Left ventricle myocardium inferior (tissue), 1 donor: ENCODE measurements at places on chromosomes 2 and 18. TPM values are rescaled to one million over a fixed set of nuclear protein-coding genes. Genes with fewer than 3 reads are reported as not detected.
A peak's percentile ranks its signal among the peaks of the same experiment; 100 is the strongest.

DNA sequence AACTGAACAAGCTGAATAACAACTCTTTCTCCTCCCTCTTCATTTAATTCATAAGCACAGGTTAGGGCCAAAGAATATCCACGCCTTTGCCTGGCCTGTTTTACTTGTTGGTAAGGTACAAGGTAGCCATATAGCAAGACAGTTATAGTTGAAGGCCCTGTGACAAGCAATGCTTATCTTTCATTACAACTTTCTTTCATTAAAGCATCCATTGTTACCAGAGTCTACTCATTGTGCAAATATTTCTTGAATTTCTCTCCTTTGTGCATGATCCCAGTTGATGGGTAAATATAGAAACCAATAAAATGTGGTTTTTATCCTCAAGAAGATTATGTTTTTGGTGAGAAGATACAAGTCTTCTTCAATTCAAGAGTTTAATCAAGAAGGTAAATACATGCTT lies 140.2 kb downstream of the UBE2E3 start:
- H3K4me3 ChIP-seq: no peak overlapping the region
- H3K4me1 ChIP-seq: no peaks in the 10 kb centered on the region
- no peak overlapping the region for H3K27ac ChIP-seq
- no peak for DNase-seq

GRCh38 chr2:63544017-63544627 lies 44.2 kb downstream of the WDPCP start:
- DNase-seq: no peak
- H3K27ac ChIP-seq: peak overlapping the region; percentile 3
- H3K4me3 ChIP-seq: no peak overlapping the region
- H3K4me1 ChIP-seq: peaks cover 9% of the 10 kb centered on the region
- H3K36me3 ChIP-seq: no peaks in the 10 kb centered on the region
- no peaks in the 10 kb centered on the region for H3K27me3 ChIP-seq

- H3K4me1 ChIP-seq: peaks cover 26% of the 10 kb centered on the region
- no peak for DNase-seq
- H3K27ac ChIP-seq: no peak overlapping the region
- no peak overlapping the region for H3K4me3 ChIP-seq
- H3K36me3 ChIP-seq: no peaks in the 10 kb centered on the region
- peaks cover 21% of the 10 kb centered on the region for H3K27me3 ChIP-seq
Measured at GRCh38 chr2:238891457-238892203, 43.7 kb downstream of the TWIST2 start.

- no peak for DNase-seq
- H3K27me3 ChIP-seq: no peaks in the 10 kb centered on the region
- no peaks in the 10 kb centered on the region for H3K36me3 ChIP-seq
- no peak overlapping the region for H3K27ac ChIP-seq
- no peak overlapping the region for H3K4me3 ChIP-seq
Measured at GRCh38 chr2:67135208-67135607, 261.9 kb upstream of the ETAA1 start.

GRCh38 chr18:12744103-12744502 lies 41.3 kb downstream of the PSMG2 start:
- no peak for DNase-seq
- H3K4me1 ChIP-seq: no peaks in the 10 kb centered on the region
- no peak overlapping the region for H3K27ac ChIP-seq
- H3K27me3 ChIP-seq: no peaks in the 10 kb centered on the region
- no peaks in the 10 kb centered on the region for H3K36me3 ChIP-seq

DNA sequence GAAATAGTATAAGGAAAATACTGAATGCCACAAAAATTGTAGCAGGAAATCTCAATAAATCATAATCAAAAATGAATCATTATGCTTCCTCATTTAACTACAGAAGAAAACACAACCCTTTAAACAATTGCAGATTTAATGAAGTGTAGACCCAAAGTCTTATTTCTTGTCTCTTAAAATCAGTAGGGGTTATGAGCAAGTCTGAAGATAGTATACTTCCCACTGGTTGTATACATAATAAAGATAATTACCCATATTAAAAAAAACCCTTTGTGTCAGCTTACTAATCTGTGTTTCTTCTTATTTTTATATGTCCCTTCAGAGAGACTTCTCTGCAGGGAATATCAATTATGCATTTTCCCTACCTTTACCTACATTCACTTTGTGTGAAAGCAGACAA lies 504.7 kb downstream of the ERBB4 start:
- no peak for DNase-seq
- H3K4me1 ChIP-seq: no peaks in the 10 kb centered on the region
- H3K36me3 ChIP-seq: no peaks in the 10 kb centered on the region
- no peaks in the 10 kb centered on the region for H3K27me3 ChIP-seq
- no peak overlapping the region for H3K27ac ChIP-seq
- H3K4me3 ChIP-seq: no peak overlapping the region

- DNase-seq: no peak
- H3K4me1 ChIP-seq: peaks cover 63% of the 10 kb centered on the region
- no peak overlapping the region for H3K4me3 ChIP-seq
- H3K27me3 ChIP-seq: no peaks in the 10 kb centered on the region
Measured at GRCh38 chr18:58541789-58542425, 87.0 kb downstream of the ALPK2 start.

DNA sequence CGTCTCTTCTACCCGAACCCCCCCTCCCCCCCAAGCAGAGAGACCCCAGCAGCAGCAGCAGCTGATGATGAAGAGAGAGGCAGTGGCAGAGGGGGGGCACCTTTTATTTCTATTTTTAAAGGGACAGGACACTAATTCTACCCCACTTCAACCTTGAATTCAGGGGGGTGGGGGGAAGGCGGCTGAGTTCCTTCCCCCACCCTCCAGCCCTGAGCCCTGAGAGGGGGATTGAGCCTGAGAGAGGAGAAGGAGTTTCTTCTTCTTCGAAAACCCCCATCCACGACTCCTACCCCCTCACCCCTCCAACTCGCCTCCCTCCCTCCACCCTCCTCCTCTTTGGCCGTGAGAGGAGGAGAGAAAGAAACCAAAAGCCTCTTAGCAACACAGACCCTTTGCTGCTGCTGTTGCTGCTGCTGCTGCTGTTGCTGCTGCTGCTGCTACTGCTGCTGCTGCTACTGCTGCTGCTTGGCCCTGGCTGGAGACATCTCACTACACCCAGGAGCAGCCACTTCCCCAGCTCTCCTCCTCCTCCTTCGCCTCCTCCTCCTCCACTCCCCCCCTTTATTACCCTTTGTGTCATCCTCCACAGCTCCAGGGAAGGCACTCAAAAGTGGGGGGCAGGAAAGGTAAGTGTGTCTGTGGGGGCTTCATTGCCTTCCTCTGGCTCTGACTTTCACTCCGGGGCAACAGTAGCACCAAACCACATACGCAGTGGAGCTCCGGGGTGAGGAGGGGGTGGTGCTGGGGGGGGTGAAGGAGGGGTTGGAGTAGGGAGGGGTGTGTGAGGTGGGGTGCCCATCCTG lies at the start of gene MBD5:
Gene MBD5 (plus strand): TSS at position 33 of the 803 bp plus-strand sequence.
- H3K27me3 ChIP-seq: no peaks in the 10 kb centered on the region
- H3K27ac ChIP-seq: peak within 1 kb of the TSS; percentile 95
- H3K36me3 ChIP-seq: no peaks in the 10 kb centered on the region
- no peak for DNase-seq
- H3K4me1 ChIP-seq: peaks cover 69% of the 10 kb centered on the region

DNA sequence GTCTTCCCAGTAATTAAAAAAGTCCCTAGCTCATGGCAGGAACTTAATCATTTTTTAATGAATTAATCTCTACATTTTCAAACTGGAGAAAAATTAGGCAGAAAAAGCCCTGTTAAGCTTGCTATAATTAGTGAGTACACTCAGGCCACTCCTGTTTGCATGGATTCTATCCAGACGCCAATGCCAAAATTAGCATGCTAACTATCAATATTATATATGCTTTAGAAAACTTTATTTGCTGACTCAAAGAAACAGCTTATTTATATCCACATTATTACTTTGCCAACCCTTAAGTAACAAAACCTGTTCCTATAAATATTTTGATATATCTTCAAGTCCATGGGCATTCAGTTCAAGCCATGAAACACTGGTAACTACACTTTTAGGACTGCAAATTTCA lies 90.9 kb downstream of the SMC6 start:
- no peak overlapping the region for H3K4me3 ChIP-seq
- H3K4me1 ChIP-seq: no peaks in the 10 kb centered on the region
- DNase-seq: no peak

GRCh38 chr18:67966224-67966623 lies 449.7 kb upstream of the DSEL start:
- no peak overlapping the region for H3K4me3 ChIP-seq
- no peaks in the 10 kb centered on the region for H3K36me3 ChIP-seq
- H3K4me1 ChIP-seq: no peaks in the 10 kb centered on the region
- H3K27me3 ChIP-seq: no peaks in the 10 kb centered on the region
- H3K27ac ChIP-seq: no peak overlapping the region

DNA sequence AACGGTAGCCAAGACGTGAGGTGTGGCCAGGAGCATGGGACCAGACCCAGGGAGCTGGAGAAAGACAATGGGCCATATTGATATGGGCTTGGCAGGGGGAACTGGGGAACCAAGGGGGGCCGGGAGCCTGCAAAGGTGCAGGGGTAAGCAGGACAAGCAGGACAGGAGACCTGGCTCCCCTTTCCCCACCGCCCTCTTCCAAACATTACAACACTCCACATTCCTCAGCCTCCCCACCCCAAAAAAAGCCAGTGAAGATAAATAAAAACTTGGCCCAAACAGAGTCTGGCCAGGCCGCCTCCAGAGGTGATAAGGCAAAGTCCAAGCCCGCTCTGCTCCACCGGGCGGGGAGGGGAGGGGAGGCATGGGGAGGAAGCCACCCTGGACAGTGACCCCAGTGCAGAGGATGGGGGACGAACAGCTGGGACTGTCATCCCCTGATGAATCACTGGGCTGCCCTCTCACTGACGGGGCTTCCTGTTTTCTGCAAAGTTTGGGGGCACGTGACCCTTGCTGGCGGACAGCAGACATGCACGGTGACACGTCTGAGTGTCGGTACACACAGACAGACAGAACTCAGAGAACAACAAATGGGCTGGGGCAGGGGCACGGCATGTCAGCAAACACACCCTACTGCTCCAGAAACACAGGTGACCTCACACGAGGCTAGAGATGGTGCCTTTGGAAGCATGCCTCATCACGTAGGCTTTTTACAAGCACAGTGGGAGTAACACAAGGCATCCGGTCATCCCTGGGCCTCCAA lies 100.2 kb downstream of the TNS1 start:
- H3K4me1 ChIP-seq: peaks cover 100% of the 10 kb centered on the region
- peaks cover 54% of the 10 kb centered on the region for H3K36me3 ChIP-seq
- H3K27ac ChIP-seq: peak overlapping the region; percentile 95
- peak; percentile 88 for DNase-seq

DNA sequence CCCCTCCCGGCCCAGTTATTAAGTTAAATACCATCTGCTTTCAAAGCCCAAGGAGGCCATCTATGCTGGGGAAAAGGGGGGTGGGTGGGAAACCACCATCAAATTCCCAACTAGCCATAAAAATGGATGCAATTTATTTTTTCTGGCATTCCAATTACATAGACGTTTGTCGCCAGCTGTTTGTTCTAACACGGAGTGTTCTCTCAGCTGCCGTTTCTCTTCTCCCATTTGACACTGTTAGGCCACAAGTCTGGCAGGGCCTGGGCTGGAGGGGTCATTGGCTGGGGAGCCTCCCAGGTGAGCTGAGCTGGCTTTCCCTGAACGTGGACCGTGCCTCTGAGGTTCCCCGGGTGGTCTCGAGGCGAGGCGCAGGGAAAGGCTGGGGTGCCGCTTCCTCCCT lies 16.6 kb downstream of the ATOH8 start:
- H3K36me3 ChIP-seq: peaks cover 8% of the 10 kb centered on the region
- H3K4me1 ChIP-seq: peaks cover 96% of the 10 kb centered on the region
- peak overlapping the region; percentile 95 for H3K27ac ChIP-seq
- peak overlapping the region; percentile 53 for H3K4me3 ChIP-seq
- no peak for DNase-seq
- no peaks in the 10 kb centered on the region for H3K27me3 ChIP-seq

DNA sequence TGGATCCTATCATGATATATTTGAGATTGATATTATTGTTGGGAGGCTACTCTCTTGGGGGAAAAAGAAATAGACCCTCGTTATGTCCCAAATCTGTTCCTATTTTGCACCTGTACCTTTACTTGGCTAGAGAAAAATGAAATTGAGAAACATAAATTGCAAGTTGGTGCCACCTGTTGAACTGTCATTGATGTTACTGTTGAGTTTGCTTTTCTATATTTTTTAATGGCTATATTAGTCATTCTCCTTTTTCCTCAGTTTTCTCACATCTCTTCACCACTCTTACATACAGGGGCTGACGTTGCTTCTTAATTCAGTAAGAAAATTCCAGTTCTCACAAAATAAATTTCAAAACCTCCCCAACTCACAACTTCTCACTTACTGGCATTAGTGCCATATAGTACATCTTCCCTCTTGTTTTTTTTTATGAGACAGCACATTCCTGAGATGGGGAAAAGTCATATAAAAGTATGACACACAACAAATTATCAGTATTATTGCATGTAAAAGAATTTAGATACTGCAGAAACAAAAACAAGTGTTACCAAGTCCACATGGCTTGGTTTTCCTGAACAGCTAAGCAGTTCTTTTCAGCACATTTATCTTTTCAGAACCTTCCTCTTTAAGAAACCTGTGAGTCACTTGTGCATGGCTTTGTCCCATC lies 348.3 kb upstream of the DSEL start:
- H3K36me3 ChIP-seq: no peaks in the 10 kb centered on the region
- no peak overlapping the region for H3K27ac ChIP-seq
- no peak for DNase-seq
- H3K4me3 ChIP-seq: no peak overlapping the region
- H3K27me3 ChIP-seq: no peaks in the 10 kb centered on the region

GRCh38 chr18:50638016-50638883 lies 78.4 kb downstream of the MAPK4 start:
- peaks cover 44% of the 10 kb centered on the region for H3K4me1 ChIP-seq
- peak overlapping the region; percentile 18 for H3K27ac ChIP-seq
- H3K4me3 ChIP-seq: no peak overlapping the region

DNA sequence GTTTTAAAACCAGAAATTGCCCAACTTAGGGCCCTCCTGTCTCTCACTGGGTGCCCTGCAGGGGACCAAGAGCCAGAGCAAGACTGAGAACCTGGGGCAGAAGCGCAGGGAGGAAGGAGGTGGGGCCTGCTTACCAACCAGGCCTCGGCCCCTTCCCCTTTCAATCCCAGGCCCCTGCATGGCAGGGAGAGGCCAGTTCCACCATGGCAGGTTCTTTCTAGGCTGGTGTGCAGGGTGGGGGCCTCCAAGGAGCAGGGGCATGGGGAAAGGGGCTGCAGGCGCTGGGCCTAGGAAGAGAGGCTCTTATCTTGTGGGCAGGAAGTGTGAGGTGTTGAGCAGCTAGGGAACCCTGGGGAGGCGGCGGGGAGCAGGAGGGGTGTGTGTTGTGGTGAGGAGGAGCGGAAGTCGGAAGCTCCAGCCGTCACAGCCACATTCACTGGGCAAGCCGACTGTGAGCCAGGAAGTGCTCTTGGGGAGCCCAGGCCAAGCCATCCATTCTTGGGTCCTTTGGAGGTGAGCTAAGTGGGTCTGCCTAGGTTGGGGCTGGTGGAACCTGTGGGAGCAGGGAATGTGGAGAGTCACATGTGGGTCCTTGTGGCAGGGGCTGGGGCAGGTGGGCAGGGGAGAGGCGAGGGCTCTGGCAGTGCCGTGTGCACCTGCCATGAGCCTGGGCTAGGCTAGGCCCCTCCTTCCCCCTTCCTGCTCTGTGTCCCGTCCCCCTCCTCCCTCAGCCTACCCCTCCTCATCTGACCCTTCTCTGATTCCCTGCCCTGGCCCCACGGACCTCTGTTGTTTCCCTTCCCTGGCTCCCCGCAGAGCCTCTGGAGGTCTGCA lies at the start of gene PSD4:
Gene PSD4 (plus strand): TSS at position 430 of the 834 bp plus-strand sequence. CDS start 8,486 bp downstream, outside the sequence.
- H3K4me3 ChIP-seq: peak within 1 kb of the TSS; percentile 27
- H3K4me1 ChIP-seq: no peaks in the 10 kb centered on the region
- H3K27me3 ChIP-seq: no peaks in the 10 kb centered on the region
- H3K36me3 ChIP-seq: no peaks in the 10 kb centered on the region

Gene NDUFS1
- 486 TPM for total RNA-seq

Gene STAM2
- total RNA-seq: 27.8 TPM

Gene RGPD4
- not detected for total RNA-seq

Gene AFF3
- 8.0 TPM for total RNA-seq

Gene ACTG2
- total RNA-seq: 1.6 TPM
